ENCODE measurements at places on chromosomes 2 and 18.
A peak's percentile ranks its signal among the peaks of the same experiment; 100 is the strongest.

GRCh38 chr2:227657199-227657845 is 9.3 kb upstream of the SCYGR5 start:
- DNase-seq: no peak

DNA sequence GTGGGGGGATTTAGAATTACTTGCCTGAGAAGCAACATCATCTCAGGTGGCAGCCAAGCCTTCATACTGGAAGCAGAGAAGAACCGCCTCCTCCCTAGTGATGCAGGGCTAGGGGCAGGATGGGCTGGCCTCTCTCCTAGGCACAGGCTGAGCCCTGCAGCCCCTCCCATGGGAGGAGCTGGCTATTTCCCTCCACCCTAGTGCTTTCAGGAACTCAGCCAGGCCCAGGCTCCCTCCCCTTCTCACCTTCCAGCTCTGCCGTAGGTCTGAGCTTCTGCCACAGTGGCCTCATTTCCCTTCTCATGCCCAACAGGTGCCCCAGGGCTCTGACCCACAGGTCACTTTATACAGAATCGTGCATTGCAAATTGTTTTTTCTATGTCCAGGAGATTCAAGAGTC is 31.0 kb downstream of the CENPA start:
- DNase-seq: peak; percentile 74

- DNase-seq: peak; percentile 62
These were observed 47.2 kb downstream of the RAD51AP2 start for GRCh38 chr2:17470855-17471641.

DNA sequence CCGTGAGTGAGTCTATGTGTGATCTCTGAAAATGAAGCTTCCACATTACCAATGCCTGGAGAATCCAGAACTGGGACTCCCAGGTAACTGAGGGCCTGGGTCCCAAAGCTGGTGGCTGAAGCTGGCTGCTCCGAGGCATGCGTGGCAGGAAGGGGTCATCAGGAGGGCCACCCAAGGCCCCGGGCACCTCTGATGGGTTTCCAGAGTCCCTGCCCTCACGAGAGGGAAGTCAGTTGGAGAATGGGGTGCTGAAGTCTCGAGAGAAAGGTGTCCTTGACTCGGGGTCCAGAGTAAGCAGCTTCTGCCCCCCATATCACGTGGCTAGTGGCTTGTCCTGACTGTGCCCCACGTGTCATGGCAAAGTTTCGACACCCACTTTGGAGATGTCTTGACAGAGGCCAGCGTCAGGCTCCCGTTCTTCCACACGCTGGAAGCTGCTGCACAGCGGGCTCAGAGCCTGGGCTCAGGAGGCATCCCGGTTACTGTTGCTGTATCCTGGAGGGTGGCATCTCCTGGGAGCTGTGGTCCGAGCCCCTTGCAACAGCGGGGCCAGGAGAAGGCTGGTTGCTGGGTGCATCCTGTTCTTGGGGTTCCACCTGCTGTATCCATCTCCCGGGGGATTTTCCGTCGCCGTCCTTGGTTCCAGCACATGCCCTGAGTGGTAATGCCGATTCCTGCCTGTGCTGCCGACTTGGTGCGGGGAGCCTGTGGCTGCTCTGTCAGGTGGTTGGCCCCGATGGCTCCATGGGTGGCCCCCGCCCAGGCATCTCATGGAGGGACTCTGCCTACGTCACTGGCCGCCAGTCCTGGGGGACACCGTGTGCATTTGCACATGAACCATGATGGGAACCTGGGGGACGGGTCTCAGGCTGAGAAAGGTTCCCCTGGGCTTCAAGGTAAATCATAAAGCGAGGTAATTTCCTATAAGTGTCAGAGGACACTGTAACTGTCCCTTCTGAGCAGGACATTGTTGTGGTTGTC is 183.3 kb upstream of the HDAC4 start:
- DNase-seq: no peak

DNA sequence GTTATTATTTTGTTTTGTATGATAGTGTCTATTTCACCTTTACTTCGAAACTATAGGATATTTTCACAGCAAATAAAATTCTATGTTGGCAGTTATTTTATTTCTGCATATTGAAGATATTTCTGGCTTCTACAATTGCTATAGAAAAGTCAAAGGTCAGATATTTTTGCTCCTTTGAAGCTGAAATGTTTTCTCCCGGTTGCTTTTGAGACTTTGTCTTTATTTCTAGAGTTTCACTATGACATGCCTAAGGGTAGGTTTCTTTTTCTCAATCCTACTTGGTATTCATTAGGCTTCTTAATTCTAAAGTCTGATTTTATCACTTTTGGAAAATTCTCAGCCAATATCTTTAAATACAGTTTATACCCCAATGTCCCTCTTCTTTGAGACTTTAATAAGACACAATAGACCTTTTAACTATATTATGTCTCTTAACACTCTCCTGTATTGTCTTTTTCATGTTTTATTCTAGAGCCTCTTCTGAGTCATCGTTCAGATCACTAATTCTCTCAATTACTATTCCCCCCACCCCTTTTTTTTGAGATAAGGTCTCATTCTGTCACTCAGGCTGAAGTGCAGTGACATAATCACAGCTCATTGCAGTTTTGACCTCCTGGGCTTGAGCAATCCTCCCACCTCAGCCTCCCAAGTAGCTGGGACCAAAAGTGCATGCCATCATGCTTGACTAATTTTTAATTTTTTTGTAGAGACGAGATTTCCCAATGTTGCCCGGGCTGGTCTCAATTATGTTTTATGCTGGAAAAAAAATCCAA is 50.5 kb downstream of the USP37 start:
- no peak for DNase-seq

- peak; percentile 49 for DNase-seq
These were observed 32.2 kb downstream of the GPR75 start for GRCh38 chr2:53827398-53828175.

DNA sequence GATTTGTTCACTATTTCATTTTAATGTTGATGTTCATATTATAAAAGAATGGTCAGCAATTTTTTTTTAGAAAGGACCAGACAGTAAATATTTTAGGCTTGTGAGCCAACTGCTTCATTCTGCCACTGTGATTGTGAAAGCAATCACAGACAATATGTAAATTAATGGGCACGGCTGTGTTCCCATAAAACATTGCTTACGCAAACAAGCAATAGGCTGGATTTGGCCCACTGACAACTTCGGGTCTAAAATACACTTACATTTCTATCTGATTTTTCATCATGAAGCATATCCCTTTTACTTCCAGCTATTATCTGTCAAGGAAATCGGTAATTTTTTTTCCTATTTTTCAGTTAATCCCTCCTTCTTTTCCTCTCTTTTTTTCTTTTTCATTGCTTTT is 182.2 kb upstream of the CDH2 start:
- DNase-seq: no peak

DNA sequence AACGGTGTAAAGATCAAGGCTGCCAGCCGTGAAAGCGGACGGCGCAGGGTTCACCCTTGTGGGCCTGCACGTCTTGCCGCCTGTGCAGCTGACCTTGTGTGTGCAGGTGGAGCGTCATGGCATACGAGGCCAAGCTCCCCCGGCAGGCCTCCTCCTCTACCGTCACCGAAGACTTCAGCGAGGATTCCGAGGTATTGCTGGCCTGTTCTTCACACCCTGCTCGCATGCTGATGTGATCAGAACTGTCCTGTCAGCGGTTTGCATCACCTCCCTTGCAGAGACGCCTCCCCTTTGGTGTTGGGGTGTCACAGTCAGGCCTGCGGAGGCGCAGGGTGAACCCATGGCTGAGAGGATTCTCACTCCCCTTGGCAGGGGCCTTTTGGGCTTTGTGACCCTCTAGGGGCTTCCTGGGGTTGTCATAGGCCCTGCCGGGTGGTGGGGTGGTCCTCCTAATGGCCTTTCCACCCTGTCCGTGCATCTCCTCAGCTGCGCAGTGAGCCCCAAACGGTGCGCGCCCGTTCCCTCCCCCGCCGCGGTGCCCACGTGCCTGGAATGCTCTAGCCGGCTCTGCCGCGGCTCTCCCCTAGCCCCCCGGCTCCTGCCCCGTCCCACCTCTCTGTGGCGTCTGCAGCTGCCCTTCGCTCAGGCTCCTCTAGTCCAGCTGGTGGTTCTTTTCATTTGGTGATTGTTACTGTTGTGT is 92.5 kb downstream of the DGKD start:
- no peak for DNase-seq

GRCh38 chr2:223954401-223954800 is 2.9 kb upstream of the MRPL44 start:
- no peak for DNase-seq

GRCh38 chr2:191499874-191500565 is 177.9 kb upstream of the NABP1 start:
- DNase-seq: no peak

- DNase-seq: no peak
These were observed 53.6 kb upstream of the CTDP1 start for GRCh38 chr18:79625924-79626561.

DNA sequence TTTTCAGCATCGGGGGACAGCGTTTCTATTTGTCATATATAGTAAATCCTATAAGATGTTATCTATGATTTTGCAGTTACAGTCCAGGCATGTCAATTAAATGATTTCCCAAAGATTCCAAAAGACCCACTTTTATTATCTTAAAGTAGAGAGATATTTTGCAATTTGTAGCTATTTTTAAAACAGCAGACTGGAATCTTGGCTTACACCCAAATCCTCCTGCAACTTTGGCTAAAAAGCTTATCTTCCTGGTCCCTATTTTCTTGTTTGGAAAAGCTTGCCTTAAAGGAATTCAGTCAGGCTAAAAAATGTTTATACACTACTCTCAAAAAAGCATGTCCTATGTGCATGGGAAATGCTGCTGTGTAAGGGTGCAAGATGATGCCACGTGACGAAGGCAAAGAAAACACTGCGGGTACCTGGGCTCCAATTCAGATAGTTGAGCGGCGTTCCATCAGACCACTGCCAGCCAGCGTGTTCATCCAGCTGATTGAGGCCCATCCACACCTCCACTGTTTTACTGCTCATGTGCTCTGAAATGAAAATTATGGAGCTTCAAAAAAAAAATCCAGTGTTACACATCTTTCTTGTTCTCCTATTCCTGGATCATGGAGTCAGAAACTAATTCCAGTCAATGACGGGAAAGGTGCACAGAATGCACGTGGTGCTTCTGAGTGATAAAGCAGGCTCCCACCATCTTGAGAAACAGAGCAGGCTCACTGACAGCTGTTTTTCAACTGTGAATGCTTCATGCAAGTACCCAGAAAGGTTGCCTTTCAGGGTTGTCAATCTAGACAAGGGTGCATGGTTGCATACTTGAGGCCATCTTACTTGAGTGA is 33.8 kb downstream of the PLA2R1 start:
- no peak for DNase-seq

DNA sequence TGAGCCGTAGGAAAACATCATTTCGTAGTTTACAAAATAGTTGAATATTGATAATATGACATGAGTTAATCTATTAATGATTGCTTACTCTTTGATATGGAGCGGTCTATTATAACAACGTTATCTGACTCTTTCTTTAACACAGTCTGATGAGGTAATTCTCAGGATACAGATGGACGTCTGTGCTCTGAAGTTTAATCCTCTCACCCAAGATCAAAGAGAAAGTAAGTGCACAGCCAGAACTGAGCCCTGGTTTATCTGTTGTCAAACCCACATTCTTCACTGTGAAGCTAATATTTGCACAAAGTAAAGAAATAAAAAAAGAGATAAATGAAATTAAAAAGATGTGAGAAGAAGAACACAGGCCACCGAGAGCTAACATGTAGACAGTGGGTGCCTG is 190.9 kb upstream of the COPS8 start:
- DNase-seq: no peak

DNA sequence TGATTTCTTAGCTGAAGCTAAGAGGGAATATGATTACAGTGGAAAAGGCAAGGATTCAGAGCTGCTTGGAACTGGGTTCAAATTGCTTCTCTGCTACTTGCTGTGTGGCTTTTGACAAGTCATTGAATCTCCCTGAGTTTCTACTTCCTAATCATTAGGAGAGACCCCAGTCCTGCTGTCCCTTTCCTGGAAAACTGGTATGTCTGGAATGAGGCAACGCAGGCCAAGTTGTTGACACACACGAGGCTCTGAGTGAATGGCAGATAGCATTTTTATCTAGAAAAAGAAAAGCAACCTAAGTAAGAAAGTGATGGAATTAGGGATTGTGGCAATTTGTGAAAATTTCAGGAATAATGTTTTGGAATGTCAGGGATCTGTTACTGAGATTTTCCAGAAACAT is 123.6 kb downstream of the LPIN1 start:
- DNase-seq: peak; percentile 37

DNA sequence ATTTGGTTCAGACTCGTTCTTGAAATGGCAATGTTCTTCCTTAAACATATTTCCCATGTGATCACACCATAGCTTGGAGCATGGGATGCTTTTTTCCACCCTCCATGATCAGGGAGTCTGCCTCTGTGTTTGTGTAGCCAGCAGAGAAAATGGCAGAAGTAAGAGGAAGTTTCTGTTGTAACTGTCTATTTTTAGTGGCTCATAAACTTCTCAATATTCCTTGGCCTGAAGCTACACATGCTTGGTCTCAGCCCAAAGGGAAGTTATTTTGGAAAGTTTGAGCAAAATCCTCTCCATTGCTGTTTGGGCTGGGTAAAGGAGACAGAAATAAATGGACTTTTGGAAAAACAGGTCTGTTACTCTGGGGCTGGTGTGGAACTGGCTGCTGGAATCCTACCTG is 33.4 kb upstream of the ITGA6 start:
- DNase-seq: no peak

GRCh38 chr2:241313543-241314095 is 1.9 kb downstream of the HDLBP start:
- no peak for DNase-seq

- no peak for DNase-seq
These were observed 28.6 kb downstream of the ASXL3 start for GRCh38 chr18:33606621-33607020.

DNA sequence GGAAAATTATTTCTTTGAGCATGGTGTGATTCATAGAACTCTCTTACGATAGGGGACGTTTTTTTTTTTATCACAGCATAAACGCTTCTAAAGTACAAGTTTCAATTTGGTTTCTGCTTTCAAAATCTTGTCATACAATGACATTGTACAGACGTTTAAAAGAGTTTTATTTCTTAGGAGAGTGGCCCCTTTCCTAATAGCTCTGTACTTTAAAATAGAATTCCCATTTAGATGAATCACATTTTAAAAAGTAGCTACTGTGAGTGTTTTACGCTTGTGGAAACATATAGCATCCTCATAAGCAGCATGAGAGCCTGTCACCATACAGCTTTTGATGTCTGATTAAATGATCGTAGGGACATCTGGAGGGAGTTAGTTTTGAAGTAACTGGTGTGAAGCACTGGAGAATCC is 510.9 kb downstream of the PARD3B start:
- no peak for DNase-seq

DNA sequence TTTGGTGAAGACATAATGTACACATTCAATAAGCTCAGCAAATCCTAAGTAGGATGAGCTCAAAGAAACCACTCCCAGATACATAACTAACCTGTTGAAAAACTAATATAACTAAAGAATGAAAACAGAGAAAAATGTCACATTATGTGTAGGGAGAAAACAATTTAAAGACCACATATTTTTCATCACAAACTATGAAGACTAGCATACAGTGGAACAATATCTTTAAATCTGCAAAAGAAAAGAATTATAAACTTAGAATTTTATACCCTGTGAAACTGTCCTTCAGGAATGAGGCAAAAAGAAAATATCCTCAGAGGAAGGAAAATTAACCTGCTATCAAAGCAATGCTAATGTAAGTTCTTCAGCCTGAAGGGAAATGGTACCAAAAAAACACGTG is 151.5 kb downstream of the PIEZO2 start:
- DNase-seq: no peak

- DNase-seq: no peak
These were observed 30.8 kb upstream of the ONECUT2 start for GRCh38 chr18:57404345-57404744.

GRCh38 chr2:25981596-25982272 is 563 bp downstream of the KIF3C start:
- DNase-seq: peak; percentile 74

GRCh38 chr18:31252522-31252921 is 65.4 kb upstream of the DSG1 start:
- no peak for DNase-seq

GRCh38 chr2:64202206-64202845 is 58.1 kb upstream of the PELI1 start:
- DNase-seq: no peak
